ENCODE measurements at places on chromosomes 1 and 21. TPM values are rescaled to one million over a fixed set of nuclear protein-coding genes. Genes with fewer than 3 reads are reported as not detected.

DNA sequence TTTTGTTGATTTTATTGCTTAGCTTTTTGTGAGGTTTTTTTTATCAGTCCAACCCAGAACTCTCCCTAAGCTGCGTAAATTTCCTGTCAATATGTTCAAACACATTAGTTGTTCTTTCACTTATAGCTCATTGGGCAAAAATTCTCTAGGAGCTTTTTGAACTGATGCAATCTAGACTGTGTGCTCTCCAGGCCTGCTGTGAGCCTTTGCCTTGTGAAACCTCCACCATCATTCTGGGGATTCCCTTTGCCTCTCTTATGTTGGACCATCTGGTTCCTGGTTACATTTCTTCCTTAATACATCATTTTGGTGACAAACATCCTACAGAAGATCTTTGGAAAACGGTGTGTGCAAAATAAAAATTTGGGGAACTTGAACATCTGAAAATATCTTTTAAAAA is 247.2 kb downstream of the LRRC7 start:
- no peak for DNase-seq

- DNase-seq, result no peak
Measured at GRCh38 chr1:52668711-52669110, 29.4 kb downstream of the COA7 start.

GRCh38 chr1:154171880-154172279 is 17.0 kb upstream of the NUP210L start:
- DNase-seq, result no peak

DNA sequence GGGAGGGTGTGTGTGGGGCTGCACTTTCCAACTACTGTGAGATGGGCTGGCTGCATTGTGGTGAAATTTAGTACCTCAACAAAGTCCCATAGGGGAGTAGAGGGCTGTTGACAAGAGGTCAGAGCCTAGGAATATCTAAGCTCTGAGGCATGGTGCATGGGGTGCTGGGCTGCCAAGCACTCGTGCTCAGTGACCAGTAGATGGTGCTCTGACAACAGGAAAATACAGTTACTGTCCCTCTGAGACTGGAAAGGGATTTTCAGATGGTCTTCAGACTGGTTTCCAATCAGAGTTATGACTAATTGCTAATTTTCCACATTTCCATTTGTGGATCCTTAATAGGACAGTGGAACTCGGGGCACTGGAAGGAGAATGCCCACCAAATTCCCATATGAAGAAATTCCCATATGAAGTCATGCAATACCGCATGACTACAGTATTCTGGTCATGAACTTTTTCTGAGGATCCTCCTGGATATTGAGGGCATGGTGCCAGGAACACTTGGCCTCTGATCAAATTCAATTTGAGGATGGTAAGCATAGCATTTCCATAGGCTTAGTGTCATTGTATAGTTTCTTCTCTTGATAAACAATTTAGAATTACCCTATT is 4.1 kb upstream of the CACNA1E start:
- DNase-seq, result no peak

- no peak for DNase-seq
Measured at GRCh38 chr21:45156459-45156858, 82.1 kb downstream of the ADARB1 start.

DNA sequence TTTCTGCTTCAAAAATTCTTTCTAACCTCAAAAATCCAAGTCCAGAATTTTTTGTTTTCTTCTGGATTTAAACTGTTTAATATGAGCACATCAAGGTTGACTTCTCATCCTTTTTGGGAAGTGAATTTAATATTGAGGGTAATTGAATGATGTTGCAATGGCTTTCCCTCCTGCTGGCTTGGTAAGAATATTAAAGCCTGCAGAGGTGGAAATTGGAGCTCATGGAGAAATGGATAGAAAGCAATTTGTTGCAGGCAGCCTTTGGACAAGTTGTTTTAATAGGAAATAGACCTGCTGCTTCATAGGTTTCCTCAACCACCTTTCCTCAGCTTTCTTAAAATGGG is 124.7 kb downstream of the SYT2 start:
- no peak for DNase-seq

GRCh38 chr21:15006594-15007230 is 58.1 kb downstream of the NRIP1 start:
- no peak for DNase-seq

DNA sequence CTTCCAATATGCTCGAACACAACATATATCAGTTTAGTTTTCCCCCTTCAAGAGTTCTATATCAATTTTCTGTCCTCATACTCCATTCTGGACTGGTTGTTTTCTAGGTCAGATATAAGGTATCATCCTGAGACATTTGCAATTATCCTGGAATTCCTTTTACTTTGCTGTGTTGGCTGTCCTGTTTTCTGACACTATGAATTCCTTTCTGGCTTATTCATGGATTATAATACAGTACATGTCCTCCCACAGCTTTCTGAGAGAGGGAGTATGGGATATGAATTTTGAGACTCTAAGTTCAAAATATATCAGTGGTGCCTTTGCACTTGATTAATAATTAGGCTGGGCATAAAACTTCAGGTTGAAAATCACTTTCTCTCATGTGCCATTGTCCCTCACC is 11.9 kb downstream of the PHTF1 start:
- DNase-seq, result no peak

- no peak for DNase-seq
Measured at GRCh38 chr1:245428681-245429080, 273.9 kb downstream of the KIF26B start.

DNA sequence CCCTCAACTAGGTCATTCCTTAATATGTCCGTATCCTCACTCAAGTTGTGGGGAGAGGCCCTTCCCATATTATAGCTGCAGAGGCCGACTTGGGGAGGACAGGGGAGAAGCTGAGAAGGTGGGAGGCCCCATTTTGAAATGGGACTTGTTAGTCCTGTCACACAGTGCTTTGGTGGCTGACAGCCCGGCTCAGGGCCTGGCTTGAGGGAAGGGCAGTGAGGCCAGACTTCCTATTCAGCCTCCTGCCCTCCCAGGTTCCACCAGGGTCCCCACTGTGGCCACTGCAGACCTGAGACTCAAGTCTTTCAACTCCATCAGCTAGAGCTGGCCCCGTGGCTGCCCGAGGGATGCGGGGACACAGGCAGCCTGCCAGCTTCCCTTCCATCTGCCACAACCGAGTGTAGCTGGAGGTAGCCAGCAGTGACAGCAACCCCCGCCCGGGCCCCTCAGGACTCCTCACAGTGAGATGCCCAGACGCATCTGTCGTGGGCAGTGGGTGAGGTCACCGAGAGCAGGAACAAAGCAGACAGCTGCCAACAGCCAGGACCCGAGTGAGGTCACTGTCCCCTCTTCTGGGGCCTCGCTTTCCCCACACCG is 36.9 kb downstream of the SIM2 start:
- DNase-seq, result peak; percentile 82

- DNase-seq, result no peak
Measured at GRCh38 chr1:227846265-227846858, 30.9 kb downstream of the PRSS38 start.

- DNase-seq, result no peak
Measured at GRCh38 chr21:35381743-35382310, 332.7 kb upstream of the RUNX1 start.

DNA sequence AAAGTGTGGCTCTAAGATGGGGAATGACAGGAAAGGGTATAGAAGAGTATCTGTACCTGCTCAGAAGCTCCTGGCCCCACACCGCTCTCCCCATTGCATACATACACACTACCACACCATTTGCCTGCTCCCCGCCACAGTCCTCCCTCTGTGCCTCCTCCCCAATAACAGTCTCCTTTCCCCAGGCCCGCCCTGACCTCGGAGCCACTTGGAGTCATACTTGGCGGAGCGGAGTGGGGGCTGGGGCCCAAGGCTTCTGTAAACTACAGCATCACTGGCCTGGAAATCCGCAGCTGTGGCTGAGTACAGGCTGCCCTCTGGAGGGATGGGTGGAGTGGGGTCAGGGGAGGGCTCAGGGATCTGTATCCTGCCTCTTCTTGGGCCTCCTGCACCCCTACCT is 8.6 kb downstream of the SEMA6C start:
- no peak for DNase-seq

DNA sequence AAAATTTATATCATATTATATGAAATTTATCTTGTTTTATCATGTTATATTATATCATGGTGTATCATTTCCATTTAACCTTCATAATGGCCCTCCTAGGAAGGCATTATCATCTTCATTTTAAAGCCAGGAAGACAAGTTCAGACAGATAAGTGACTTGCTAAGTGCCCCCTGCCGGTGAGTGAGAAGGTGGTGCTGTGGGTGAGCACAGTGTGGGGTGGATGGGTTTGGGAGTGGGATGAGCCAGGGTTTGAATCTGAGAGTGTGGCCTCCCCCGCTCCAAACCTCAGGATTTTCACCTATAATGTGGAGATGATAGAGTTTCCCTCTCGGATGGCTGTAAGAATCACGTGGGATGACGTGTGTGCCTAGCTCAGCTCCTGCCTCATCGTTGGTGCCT is 108.7 kb upstream of the IGSF21 start:
- no peak for DNase-seq

GRCh38 chr1:47701283-47701682 is 263.4 kb downstream of the FOXD2 start:
- no peak for DNase-seq

GRCh38 chr1:33370301-33370700 is 49.4 kb upstream of the A3GALT2 start:
- no peak for DNase-seq

DNA sequence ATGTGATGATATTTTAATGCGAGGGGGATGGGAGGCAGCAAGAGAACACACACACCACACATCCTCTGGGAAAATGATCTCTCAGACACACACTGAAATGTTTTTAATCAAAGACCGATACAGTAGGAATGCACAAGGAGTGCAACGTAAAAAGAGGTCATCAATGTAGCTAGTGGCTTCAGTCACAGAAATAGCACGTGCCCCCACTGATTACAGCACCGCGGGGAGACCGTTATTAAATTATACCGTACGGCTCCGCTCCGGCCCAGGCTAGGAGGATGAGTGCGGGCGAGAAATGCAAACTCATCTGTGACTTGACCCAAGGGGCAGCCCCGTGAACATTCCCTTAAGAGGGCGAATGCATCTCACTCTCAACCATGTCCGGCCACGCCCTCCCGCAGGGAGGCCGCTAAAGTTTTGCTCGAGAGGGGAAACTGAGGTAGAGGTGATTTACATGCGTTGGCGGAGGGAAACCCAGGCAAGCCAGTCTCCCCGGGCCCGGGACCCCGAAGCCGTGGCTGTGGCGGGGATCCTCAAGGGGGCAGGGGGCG is 552 bp downstream of the UBR4 start:
- DNase-seq, result no peak

DNA sequence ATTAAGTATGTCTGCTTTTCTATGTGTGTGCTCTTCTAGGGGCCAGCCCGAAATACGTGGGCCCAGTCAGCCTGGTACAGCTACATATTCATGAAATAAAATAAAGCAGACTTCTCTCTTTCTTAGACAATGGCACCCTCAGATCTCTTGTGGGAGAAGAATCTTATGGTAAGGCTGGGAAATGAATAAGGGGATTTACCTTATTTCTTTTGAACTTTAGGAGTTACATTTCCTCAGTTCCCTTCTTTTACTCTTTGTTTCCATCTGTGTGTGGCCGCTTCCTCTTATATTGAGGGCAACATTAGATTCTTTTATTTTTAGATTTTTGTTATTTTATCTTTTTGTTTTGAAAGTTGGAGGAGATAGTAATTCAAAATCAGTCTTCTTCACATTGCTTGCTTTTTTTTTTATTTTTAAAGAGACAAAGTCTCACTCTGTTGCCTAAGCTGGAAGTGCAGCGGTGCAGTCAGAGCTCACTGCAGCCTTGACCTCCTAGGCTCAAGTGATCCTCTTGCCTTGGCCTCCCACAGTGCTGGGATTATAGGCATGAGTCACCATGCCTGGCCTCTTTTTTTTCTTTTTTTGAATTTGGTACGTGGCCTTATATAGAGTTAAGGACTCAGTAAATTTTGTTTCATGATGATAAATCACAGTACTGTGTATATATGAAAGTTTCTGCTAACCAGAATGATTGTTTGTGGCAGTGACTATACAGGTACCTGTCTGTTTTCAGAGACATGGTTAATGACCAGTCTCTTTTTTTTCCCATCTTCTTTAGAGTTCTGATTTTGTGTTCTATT is 9.1 kb downstream of the LAMC1 start:
- no peak for DNase-seq

DNA sequence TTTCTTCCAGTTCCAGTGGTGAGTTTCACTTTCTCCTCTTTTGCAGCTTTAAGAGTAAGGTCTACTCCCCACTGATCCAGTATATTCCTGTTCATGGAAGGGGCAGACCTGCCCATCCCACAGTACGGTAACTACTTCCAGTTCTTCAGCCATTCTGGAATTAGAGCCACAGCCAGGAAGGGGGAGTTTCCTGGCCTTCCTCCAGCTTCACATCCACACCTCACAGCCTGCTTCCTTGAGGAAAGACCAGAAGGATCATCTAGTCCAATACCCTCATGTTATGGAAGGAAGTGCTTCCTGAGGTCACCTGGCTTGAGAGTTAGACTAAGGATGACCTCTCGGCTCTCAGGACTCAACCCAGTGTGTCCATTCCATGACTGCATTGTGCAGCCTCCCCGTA is 597.8 kb downstream of the KIF26B start:
- DNase-seq, result no peak

DNA sequence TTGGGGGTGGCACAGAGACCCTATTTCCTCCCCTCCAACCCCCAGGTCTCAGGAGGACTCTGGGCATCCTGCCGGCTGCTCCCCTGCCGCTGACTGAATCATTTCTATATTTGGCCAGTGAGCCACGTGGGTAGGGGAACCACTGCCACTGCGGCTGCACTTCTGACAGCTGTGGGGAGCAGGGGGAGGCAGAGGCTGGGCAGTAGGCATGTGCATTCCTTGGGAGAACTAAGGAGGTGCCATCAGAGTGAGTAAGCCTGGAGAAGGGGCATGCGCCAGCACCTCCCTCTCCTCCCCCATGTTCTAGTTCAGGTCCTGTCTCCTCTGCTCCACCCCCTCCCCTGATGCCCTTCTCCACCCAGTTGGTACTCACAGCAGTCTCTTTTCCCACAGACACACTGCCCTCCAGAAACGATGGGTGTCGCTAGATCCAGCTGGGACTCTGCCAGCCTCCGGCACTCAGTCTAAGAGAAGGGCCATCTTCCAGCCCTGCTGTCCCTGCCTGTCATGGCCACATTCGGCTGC is 12.0 kb downstream of the PPFIA4 start:
- no peak for DNase-seq

DNA sequence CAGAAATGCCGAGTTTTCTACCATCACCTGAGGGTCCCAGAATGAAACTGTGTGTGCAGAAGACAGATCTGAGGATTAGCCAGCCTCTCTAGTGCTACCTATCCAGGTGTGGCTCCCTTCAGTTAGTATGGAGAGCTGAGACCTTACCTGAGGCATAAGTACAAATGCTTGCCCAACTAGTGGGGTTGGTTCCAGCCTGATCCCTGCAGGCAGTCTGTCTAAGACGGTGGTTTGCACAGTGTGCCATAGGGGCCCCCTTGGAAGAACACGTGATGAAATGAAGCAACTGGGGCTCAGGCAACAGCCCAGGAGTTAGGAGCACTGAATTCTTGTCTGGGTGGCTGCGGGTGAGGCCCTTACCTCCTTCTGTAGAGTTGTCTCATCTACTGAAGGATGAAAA is 15.6 kb downstream of the S100A7A start:
- no peak for DNase-seq

Gene LSM10
- 48.2 TPM for total RNA-seq

Gene OLIG2
- total RNA-seq, result 0.56 TPM

Gene TGFB2
- total RNA-seq, result 184 TPM

Gene DENND2C
- 2.1 TPM for total RNA-seq

Gene NBPF4
- not detected for total RNA-seq

Gene IL12RB2
- total RNA-seq, result not detected

Gene PODN
- total RNA-seq, result 6.5 TPM

Gene LPGAT1
- total RNA-seq, result 51.3 TPM

Gene TFAP2E
- total RNA-seq, result 0.35 TPM

Gene OR6F1
- not detected for total RNA-seq

Gene CCNL2
- 262 TPM for total RNA-seq

Gene ERO1B
- 4.9 TPM for total RNA-seq

Gene PIGR
- total RNA-seq, result not detected

Gene LRRIQ3
- total RNA-seq, result 0.86 TPM

All from osteocyte (in vitro differentiated cells).